Thoracic aorta (tissue), 2 donors: ENCODE measurements at places on chromosomes 2 and 18. TPM values are rescaled to one million over a fixed set of nuclear protein-coding genes. Genes with fewer than 3 reads are reported as not detected.

The ASTL gene
- total RNA-seq, result not detected

- no peak for DNase-seq
- no peak overlapping the region for H3K27ac ChIP-seq
- no peaks in the 10 kb centered on the region for H3K36me3 ChIP-seq
- no peaks in the 10 kb centered on the region for H3K4me1 ChIP-seq
These were observed 404.2 kb downstream of the STK39 start for GRCh38 chr2:167843217-167843616.

The COL4A4 gene
- 34.0 TPM for total RNA-seq

DNA sequence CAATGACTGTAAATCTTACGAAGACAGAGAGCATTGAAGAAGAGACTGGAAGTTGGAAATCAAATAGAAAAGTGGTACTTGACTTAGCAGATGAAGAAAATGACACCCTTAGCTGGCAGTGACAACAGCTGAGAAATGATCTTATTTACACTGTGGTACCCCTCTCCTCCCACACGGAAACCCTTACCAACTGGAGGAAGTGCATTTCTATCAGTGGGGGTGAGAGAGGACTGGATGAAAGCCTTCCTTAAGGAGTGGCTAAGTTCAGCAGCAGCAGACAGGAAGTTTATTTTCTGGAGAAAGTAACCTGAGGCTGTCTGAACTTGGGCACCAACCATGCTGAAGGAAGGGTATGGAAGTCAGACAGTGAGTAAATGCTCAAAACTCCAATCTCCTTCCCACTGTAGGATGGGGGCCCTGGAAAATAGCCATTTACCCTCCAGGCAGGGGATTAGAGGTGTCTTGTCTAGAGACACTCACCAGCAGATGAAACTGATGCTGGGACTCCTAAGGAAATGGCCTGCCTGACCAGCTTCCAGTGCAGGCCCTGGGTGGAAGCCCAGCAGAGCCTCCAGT is 160.2 kb upstream of the NCK2 start:
- H3K36me3 ChIP-seq, result no peaks in the 10 kb centered on the region
- H3K4me3 ChIP-seq, result no peak overlapping the region
- H3K4me1 ChIP-seq, result no peaks in the 10 kb centered on the region
- H3K27ac ChIP-seq, result no peak overlapping the region
- H3K27me3 ChIP-seq, result no peaks in the 10 kb centered on the region

DNA sequence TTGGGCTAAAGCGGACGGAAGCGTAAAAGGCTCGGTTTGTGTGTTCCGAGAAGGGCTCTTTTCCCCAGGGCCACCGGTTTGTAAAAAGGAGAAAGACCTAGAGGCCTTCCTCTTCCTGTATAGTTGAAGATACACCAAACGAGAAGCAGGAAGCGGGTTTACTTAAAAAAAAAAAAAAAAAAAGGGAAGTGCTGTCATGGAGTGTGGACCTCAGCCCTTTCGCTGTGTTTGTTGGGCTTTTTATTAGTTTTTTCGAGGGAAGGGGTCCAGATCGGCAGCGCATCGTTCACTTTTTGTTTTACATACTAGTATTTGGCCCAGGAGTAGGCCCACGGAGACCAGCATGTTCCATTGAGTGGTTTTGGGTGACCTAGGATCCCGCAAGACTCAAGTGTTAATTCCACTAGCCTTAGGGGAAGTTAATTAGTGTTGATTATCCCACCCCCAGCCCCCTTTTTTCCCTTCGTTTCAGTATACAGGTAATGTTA is 676 bp downstream of the ACTR2 start:
- H3K4me3 ChIP-seq, result peak overlapping the region; percentile 100
- H3K27ac ChIP-seq, result peak overlapping the region; percentile 94
- peaks cover 54% of the 10 kb centered on the region for H3K4me1 ChIP-seq
- H3K27me3 ChIP-seq, result no peaks in the 10 kb centered on the region
- no peaks in the 10 kb centered on the region for H3K36me3 ChIP-seq
